EH (cell line): ENCODE measurements at places on chromosomes 13 and 19.
A peak's percentile ranks its signal among the peaks of the same experiment; 100 is the strongest.

- peak; percentile 41 for DNase-seq
These were observed 183.5 kb downstream of the UQCRFS1 start for GRCh38 chr19:29029268-29029958.

DNA sequence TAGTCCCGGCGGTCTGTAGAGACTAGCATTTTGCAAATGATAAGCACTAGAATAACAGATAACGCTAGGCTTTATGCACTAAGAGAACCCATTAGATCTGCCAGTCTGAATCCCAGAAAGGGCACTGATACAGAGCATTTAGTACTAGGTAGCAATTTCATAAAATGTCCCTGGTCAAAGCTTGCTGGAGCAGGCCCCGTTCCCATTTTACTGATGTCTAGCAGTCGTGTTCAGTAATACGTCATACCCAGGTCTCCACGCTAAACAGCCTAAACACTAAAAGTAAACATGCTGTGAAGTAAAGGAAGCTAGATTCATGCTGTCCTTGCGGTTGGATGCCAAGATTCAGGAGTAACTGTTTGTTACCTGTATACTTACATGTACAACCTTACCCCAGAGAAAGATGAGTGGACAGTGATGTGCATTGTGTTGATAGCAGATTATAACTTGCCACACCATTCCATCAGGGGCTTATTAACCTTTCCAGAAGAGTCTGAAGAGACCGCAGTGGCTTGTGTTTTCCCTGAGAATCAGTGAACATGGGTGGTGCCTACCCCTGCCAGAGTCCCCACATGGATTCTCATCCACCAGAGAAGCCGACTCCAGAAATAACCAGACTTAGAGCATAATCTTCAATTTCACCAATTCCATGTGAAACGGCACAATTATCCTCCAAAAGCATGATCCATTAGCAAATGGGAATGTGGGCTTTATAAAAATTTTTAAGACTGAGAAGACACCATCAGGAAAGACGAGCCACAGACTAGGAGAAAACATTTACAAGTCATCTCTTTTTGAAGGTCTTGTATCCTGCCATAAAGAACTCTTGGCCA is 3.4 kb upstream of the RPS11 start:
- no peak for DNase-seq

DNA sequence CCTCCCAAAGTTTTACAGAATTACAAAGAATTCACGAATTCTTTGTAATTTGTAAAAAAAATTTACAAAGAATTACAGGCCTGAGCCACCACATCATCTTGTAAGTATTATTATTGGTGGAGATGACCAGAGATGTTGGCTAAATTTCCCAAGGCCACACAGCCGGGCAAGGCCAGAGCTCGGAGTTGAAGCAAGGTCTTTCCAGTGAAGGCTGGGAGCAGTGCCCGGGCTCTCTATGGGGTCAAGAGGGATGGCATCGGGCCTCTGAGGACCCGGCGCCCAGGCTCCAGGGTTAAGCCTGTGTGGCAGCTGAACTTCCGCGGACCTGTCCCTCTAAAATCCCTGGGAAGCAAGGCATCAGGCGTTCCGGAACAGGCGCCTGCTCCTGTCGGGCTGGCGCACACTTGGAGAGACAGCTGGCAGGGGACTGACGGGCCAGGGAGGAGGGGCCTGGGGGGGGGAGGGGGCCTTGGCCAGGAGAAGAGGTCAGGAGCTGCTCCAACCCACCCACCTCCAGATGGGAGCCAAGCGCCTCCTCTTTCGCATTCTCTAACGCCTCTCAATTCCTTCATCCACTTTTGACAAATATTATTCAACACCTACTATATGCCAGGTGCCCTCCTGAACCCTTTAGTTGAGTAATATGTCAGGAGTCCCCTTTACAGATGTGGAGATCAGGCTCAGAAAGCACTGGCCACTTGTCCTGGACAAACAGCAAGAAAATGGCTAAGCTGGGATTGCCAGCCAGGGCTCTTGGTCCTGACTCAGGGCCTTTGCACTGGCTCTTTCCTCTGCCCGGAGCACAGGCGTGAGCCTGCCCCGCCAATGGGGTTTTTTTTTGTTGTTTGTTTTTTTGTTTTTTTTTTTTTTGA is 36.8 kb upstream of the SEMA6B start:
- no peak for DNase-seq

GRCh38 chr13:44331912-44332851 is 41.4 kb upstream of the SERP2 start:
- DNase-seq = peak; percentile 90

- no peak for DNase-seq
These were observed 22.3 kb upstream of the DPP9 start for GRCh38 chr19:4745986-4746385.

GRCh38 chr19:50793558-50794065 is 3.4 kb downstream of the ACP4 start:
- DNase-seq = no peak

DNA sequence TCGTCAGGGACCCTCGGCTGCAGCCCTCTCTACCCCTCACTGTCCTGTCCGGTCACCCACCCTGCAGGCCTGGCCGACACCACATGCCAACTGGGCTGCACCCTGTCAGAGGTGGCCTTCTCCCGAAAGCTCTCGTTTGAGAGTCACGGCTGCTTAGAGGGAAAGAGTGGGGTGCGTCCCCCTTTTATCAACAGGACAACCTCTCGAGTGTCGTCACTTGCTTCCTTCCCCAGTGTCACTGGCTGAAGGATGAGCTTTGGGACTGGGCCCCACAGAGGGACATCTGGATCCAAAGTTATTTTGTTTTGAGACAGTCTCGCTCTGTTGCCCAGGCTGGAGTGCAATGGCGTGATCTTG is 28.5 kb downstream of the MAP2K2 start:
- no peak for DNase-seq

DNA sequence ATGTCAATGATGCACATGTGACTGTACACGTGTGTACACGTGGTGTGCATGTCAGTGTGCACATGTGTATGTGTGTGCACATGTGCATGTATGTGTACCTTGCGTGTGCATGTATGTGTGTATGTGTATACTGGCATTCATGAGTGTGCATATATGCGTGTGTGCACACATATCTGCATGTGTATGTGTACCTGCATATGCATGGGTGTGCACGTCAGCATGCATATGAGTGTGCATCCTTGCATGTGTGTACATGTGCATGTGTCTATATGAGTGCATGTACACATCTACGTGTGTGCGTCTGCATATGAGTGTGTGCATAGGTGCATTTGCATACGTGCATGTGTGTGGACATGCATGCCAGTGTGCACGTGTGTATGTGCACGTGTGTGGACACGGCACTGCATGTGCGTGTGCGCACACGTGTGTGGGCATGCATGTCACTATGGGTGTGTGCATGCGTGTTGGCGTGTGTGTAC is 48.5 kb downstream of the GADD45B start:
- no peak for DNase-seq

DNA sequence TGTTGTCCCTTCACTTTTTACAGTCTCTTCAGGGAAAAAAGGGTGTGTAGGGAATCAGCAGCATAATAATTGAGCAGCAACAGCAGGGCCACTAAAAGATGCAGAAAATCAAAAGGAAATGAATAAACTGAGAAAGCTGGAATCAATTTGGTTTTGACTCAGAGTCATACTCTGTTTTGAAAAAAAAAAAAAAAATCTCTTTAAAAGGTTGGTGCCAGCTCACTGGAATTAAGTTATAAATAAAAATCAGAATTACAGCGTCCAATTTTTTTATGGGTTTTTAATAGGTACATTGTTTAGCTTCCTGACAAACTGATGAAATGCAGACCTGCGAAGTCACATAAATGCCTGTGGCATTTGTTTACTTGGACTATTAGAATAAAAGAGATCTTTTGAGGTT is 231.9 kb downstream of the COG6 start:
- no peak for DNase-seq

- peak; percentile 45 for DNase-seq
These were observed 1.7 kb downstream of the COL4A2 start for GRCh38 chr13:110308656-110309359.

- DNase-seq = no peak
These were observed 938 bp downstream of the JSRP1 start for GRCh38 chr19:2255112-2255845.

DNA sequence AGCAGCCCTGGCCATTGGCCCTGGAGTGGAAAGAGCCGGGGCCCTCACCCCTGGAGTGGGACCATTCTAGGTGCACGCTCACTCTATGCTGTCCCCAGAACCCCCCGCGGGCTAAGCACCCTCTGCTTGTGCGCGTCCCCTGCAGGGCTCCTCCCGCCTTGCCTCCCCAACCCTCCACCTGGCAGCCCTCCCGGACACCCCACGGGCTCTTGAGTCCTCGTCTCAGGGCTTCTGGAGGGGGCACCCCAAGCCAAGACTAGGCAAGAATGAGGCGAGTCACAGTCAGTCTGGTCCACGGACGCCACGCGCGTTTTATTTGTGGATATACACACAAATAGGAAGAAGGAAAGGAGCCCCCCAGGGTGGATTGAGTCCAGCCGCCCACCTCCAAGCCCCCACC is 7.0 kb upstream of the TMEM161A start:
- DNase-seq = no peak

DNA sequence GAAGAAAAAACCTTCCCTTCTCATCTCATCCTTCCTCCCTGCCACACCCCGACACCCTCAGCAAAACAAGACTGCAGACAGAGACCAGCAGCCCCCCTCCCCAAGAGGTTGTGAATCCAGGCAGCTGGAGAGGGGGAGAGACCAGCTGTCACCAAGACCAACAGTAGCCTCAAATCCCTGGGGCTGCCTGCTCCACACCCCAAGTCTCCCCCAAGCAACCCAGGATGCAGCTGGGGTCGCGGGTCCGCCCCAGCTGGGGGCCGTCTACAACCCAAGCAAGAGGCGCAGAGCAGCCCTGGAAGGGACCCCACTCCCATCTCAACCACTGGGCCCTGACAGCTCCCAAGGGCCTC is 7.1 kb downstream of the KLF16 start:
- DNase-seq = no peak

DNA sequence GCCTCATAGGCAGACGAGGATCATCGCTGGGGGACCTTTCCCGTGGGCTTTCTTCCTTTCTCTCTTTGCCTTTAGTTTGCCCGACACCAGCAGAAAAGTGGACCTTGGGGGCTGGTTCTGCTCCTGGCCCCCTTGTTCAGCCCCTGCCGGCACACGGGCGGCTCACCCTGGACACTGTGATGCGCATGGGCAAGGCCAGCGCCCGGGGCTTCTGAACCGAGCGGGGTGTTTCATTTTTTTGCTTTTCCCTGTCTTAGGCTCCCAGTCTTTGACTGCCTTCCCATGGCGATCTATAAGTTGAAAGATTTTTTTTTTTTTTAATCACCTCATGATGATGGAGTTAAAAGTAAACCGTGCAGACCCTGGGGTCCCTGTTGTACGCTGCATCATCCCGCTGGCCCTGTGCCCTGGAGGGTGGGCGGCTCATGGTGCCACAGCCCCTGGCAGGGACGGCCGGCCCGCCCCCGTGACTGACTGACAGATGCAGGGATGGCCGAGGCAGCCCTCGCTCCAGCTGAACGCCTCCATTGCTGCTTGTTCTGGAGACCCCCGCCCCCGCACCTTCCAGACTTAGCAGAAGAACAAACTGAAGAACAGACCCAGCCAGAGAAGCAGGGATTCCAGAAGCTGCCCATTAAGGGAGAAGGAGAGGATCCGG is 9.6 kb downstream of the TSSK6 start:
- DNase-seq = no peak

- no peak for DNase-seq
These were observed 23.0 kb upstream of the ATP1A3 start for GRCh38 chr19:42017040-42017439.

- DNase-seq = no peak
These were observed 22.6 kb downstream of the FAM124A start for GRCh38 chr13:51244637-51245405.

DNA sequence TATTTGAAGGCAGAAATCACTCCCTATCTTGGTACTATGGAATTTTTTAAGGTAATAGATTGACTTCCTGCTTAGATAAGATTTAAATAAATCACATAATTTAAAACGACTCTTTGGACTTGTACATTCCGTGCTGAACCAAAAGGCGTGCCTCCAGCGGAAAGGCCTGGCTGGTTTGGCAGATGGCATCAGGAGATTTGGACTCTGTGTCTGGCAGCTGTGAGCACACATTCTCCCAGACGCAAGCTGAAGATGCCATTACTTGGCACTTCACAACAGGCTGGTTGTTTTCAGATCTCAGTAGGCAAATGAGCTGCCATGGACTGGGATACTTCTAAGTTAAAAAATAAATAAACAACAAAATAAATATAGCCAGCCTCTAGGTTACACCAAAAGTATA is 104.5 kb upstream of the SLC15A1 start:
- no peak for DNase-seq
